ENCODE measurements at places on chromosomes 7 and 10.

- no peak for DNase-seq
These were observed 225.2 kb downstream of the XPNPEP1 start for GRCh38 chr10:109698086-109698485.

- DNase-seq, result no peak
These were observed 113.2 kb upstream of the IFRD1 start for GRCh38 chr7:112336936-112337576.

DNA sequence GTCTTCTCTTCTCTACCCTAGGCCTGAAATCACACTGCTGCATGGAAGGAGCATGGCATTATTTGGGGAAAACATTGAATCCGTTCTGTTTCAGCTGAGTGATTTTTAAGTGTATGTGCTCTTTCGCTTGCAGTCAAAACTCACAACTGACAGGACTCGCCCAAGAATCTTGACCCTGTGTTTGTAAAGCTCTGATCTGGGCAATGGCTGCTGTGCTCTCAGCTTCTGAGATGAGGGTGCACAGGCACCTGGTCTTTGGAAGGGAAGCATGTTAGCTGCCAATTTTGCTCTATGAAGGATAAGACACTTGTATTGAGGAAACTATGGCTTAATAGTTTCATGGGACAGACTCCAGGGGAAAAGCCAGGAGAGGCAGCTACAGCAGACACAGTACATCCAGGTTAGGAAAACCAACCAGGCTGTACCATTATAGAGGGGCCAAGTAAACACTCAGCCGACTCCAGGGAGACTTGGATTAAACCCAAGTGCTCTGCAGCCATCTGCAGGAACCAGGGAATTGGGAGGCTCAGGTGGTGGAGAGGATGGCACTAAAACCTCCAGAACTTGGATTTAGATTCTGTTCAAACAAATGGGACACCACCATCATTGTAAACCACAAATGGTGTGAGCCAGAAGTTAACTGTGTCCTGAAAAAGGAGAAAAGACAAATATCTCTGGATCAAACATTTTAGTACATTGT lies 43.3 kb downstream of the LYZL1 start:
- DNase-seq, result no peak

- no peak for DNase-seq
These were observed 177.4 kb downstream of the ARHGAP12 start for GRCh38 chr10:31751051-31751737.

GRCh38 chr10:96988426-96988825 lies 156.3 kb downstream of the LCOR start:
- no peak for DNase-seq
